Myometrial cell (primary cell): ENCODE measurements at places on chromosomes 5 and 9. TPM values are rescaled to one million over a fixed set of nuclear protein-coding genes. Genes with fewer than 3 reads are reported as not detected.

STING1 gene
- total RNA-seq = 43.0 and 48.2 TPM in 2 replicates

PLAC8L1 gene
- total RNA-seq = not detected in 2 replicates

TNFAIP8 gene
- 7.3 and 8.1 TPM in 2 replicates for total RNA-seq

ABO gene
- not detected in 2 replicates for total RNA-seq

RAD17 gene
- total RNA-seq = 12.7 and 20.0 TPM in 2 replicates

RANBP3L gene
- total RNA-seq = not detected in 2 replicates

EPB41L4B gene
- total RNA-seq = 0.29 TPM in 1 of 2 replicates, not detected in the other

NDUFS6 gene
- total RNA-seq = 56.7 and 66.0 TPM in 2 replicates

FGFR4 gene
- total RNA-seq = 0.29 and 1.6 TPM in 2 replicates

TMC1 gene
- not detected in 2 replicates for total RNA-seq

KIF4B gene
- total RNA-seq = under 0.01 TPM in 1 of 2 replicates, not detected in the other

PCDHB8 gene
- not detected in 2 replicates for total RNA-seq

C5orf46 gene
- total RNA-seq = not detected in 2 replicates

PCDHAC2 gene
- not detected in 2 replicates for total RNA-seq

IQGAP2 gene
- 0.58 and 0.71 TPM in 2 replicates for total RNA-seq

GALNT12 gene
- total RNA-seq = 8.0 and 9.2 TPM in 2 replicates

ZBED3 gene
- 0.35 and 1.4 TPM in 2 replicates for total RNA-seq

SPATA31A3 gene
- total RNA-seq = not detected in 2 replicates

MLLT3 gene
- total RNA-seq = 15.6 and 26.6 TPM in 2 replicates

ADCY2 gene
- total RNA-seq = not detected in 2 replicates

FBLL1 gene
- total RNA-seq = 0.29 TPM in 1 of 2 replicates, not detected in the other

KIF24 gene
- 2.9 and 3.2 TPM in 2 replicates for total RNA-seq

PCDHB5 gene
- total RNA-seq = under 0.01 TPM in 1 of 2 replicates, not detected in the other

ARID3C gene
- under 0.01 and 0.58 TPM in 2 replicates for total RNA-seq

ABCA2 gene
- 12.8 and 52.2 TPM in 2 replicates for total RNA-seq

CA9 gene
- total RNA-seq = 1.1 TPM in 1 of 2 replicates, not detected in the other

CAMK4 gene
- 5.2 and 10.5 TPM in 2 replicates for total RNA-seq

ARL14EPL gene
- total RNA-seq = 0.29 TPM in 1 of 2 replicates, not detected in the other

SOX30 gene
- total RNA-seq = 0.71 TPM in 1 of 2 replicates, not detected in the other

PTGS1 gene
- total RNA-seq = 7.5 and 9.4 TPM in 2 replicates

IFNA2 gene
- not detected in 2 replicates for total RNA-seq

MYORG gene
- total RNA-seq = 2.6 and 2.7 TPM in 2 replicates

TAF1L gene
- not detected in 2 replicates for total RNA-seq
